ENCODE measurements at places on chromosomes 2 and 18.

- no peak for DNase-seq
These were observed 21.1 kb upstream of the NFATC1 start for GRCh38 chr18:79374408-79375171.

- no peak for DNase-seq
These were observed 199.2 kb upstream of the NRP2 start for GRCh38 chr2:205483095-205483494.

GRCh38 chr18:14948163-14948540, 200.2 kb downstream of the ANKRD30B start:
- no peak for DNase-seq

- no peak for DNase-seq
These were observed 215.1 kb upstream of the KLHL29 start for GRCh38 chr2:23169896-23170295.

GRCh38 chr2:17805717-17806363, 10.4 kb upstream of the MSGN1 start:
- DNase-seq = no peak

DNA sequence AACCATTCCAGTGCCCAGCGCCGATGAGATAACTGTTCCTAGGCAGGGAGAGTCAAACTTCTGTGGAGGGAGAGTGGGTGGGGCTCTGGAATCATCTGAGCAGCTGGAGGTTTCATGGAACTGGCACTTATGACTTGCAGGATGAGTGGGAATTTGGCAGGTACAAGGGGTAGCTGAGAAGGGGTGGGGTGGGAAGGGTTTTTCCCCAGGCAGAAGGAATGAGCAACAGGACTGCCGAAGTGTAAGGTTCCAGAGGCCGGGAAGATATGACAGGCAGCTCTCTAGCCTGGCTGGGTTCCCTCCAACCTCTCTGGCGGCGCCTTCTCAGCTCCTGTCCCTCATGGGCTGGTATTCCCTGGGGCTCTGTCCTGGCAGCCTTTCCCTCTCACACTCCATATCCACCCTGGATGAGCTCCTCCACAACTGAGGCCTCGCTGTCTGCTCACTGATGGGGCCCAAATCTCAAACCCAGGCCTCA, 2.5 kb upstream of the TET3 start:
- DNase-seq = no peak

DNA sequence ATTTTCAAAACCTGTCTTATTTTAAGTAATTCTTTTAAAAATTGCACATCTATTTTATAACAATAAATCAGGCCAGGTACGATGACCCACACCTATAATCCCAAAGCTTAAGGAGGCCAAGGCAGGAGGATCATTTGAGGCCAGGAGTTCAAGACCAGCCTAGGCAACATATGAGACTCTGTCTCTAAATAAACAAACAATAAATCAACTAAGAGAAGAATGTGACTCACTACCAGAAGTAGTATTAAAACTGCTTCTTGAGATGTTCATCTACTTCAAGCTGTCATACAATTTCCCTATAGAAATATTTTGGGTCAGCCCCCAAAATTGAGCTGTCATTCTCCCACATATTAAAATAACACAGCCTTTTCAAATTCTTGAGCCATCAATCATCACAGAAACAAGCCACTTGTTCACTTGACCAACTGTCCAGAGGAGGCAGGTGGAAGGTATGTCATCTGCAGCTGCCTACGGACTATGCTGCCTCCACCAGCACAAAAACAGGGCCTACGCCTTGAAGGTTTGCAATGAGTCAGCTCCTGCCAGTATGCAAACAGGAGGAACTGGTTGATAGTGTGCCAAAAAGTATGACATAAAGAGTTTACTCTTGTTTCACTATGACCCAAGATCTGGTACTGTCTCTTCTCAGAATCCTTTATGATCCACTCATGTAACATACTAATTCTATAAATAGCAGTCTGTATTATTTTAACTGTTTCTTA, 33.6 kb downstream of the KIDINS220 start:
- DNase-seq = no peak

GRCh38 chr2:24245986-24246776, 71.3 kb downstream of the FAM228A start:
- no peak for DNase-seq

DNA sequence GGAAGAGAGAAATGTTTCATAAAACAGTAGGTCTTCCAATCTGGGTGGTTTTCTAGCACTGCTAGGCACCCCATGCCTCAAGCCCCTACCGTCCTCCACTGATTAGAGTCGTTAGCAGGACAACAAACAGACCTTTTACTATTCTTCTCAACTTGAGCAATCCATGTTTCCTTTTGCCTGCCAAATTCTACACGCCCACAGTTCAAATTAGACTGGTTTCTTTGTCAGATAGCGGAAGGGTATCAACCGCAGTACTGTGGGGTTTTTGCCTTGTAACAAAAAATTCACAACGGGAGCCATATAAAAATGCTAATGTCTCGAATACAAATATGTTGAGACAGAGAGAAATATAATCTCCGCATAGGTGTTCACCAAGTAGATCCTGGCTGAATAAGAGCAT, 59.9 kb downstream of the VIT start:
- no peak for DNase-seq

DNA sequence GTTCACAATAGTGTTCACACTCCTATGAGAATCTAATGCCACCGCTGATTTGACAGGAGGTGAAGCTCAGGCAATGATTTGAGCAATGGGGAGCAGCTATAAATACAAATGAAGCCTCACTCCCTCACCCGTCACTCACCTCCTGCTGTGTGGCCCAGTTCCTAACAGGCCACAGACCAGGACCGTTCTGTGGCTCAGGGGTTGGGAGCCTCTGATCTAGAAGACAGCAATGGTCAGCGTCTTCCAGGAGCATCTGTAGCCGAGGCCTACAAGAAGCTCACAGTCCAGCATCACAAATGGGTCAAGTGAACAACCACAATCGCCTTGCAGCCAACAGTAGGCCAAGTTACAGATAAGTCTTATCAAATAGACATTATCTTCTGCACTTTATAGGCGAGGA, 110.0 kb upstream of the SLC66A3 start:
- no peak for DNase-seq

DNA sequence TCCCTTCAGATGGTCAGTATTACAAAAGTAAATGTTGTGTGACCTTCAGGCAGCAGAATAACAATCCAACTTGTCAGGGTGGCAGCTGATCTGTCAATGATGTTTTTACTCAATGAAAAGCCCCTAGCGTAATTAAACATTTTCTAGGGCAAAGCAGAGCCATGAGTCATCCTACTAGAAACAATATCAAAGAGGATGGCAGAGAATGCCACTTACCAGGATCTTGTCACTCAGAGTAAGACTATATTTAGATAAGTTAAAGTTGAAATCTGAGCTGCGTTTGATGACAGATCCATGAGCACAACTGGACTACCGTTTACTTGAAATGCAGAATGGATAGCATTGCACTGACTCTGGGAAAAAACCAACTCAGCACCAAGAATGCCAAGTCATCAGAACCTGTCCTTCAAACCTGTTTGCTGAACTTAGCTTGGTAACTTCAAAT, 612.6 kb upstream of the ACVR2A start:
- no peak for DNase-seq

DNA sequence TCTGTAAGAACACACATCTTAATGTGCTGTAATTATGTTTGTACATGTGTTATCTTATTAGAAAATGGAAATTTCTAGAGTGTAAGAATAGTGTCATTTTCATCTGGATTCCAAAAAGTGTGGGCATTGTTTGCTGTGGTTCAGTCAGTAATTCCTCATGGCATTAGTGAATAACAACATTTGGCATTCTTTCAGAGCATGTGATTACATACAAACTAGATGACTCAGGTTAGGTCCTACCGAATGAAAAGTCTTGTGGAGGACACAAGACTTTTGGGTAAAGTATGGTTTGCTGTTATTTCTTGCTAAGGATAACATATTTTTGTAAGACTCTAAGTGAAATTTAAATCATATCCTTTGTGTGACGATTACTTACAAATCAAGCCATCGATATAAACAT, 593.1 kb upstream of the NRXN1 start:
- DNase-seq = no peak

- no peak for DNase-seq
These were observed 135.6 kb downstream of the CDH2 start for GRCh38 chr18:28041366-28041765.

DNA sequence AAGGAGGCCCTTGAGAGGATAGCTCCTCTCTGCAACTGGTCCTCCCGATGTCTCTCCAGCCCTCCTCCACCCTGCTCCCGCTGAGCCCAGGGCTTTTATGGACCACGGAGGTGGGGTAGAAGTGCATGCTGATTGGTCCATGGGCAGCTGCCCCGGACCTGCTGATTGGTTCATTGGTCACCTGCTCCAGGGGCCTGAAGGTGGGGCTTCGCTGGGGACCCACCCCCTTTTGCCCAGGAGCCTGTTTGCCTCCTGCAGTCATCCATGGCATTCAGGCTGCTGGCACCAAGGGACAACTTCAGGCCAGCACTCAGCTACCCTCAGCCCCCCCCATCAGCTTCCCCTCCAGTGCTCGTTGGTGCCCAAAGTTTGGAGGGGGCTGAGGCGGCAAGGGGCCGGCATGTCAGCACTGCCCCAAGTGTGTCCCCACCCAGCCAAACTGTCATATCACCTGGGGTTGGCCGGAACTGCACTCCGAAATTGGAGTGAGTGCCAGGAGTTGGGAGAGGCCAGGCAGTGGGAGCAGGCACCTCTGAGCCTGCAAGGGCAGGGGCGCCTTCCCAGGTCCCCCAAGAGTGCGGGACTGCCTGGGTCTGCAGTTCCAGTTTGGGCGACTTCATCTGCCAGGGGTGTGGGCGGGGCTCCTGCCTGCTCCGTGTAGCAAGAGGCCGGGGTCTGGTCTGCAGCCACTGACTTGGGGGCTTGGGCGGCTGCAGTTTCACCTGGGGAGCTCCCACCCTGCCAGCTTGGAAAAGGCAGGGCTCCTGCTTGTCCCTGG, 288.9 kb downstream of the RDH14 start:
- DNase-seq = no peak

- DNase-seq = no peak
These were observed 888.3 kb upstream of the CELF4 start for GRCh38 chr18:38453880-38454279.

- DNase-seq = no peak
These were observed 34.7 kb downstream of the RALB start for GRCh38 chr2:120287183-120288015.

DNA sequence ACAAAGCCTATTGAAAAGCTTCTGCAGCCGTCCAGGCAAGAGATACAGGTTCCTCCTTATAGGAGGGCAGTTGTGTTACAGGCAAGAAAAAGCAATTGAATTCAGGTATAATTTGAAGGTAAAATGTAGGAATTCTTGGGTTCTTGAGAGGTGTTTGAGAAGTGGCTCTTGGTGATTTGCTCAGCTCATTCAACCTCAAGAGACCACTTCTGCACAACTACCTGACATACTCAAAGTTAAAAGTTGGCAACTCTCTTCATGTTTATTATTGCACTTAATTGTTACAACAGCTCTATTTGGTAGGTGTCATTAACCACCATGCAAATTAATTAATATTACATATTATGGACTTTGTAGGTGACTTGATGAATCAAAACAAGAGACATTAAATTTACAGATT, 753.2 kb downstream of the ADCYAP1 start:
- DNase-seq = no peak

- DNase-seq = no peak
These were observed 148.5 kb downstream of the SPP2 start for GRCh38 chr2:234198976-234199375.

- DNase-seq = no peak
These were observed 122.7 kb downstream of the VAPA start for GRCh38 chr18:10036479-10036878.

GRCh38 chr18:59303006-59303405, 15.4 kb downstream of the CPLX4 start:
- DNase-seq = no peak

- no peak for DNase-seq
These were observed 184.1 kb upstream of the KYNU start for GRCh38 chr2:142693171-142693950.

GRCh38 chr2:47271054-47272000, 116.2 kb upstream of the STPG4 start:
- no peak for DNase-seq

- DNase-seq = peak; percentile 36
These were observed 157.5 kb upstream of the SESTD1 start for GRCh38 chr2:179422037-179422643.

DNA sequence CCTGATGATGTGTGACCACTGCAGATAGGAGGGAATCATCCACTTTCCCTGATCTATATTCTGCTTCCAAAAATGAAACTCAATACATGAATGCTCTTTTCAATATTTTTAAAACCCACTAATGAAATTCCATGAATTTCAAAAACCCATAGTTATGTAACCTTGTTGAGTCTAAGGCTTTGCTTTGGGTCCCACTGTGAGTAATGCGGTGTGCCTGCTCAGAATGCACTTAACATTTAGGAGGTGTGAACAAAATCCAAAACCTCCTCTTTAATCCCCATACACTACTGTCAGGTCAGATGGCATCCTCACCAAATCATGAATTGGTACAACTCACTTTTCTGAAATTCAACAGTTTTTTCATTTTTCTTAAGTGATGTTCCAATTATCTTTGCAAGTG, 50.4 kb downstream of the CCDC93 start:
- DNase-seq = no peak

GRCh38 chr2:198232281-198232680, 427.9 kb downstream of the PLCL1 start:
- DNase-seq = no peak

GRCh38 chr2:209322041-209322440, 101.8 kb upstream of the MAP2 start:
- DNase-seq = no peak

DNA sequence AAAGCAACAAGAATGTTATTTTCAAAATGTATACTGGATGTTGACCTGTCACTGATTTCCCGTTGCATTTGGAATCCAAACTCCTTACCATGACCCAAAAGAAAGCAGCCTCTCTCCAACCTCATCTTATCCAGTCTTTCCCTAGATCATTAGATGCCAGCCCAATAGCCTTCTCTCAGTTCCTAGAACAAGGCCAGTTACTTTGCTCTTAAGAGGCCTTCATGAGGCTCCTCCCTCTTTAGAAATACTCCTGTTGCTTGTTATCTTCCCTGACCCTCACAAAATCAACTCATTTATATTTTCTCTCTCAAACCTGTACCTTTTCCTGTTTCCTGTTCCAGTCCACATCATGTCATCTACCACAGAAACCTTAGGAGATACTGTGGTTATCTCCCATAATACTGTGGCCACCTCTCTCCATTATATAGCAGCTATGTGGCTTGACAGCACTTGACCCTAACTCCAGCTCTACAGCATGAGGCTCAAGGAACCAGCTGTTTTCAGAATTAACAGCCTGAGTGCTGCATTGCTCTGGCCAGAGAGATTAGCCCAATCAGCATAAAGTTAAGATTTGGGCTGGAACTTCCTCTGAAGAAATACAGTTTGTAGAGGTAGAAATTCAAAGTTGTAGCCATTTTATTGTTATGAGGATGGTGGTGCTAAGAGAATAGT, 22.8 kb downstream of the SRBD1 start:
- DNase-seq = no peak

DNA sequence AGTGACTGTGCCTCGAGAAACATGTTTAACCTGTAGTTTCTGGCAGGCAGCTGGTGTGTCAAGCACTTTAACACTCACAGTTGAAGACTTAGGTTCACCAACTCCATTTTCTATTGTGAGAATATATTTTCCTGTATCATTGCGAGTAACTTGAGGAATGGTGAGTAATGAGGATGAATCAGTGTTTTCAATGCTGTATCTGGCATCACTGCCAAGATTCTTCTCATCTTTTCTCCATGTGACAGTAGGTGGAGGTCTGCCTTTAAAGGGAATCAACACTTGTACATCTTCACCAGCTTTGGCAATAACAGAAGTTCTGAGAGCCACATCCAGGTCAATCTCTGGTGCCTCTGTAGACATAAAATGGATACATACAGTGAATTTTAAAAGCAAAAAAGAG, 72.8 kb downstream of the PLEKHA3 start:
- no peak for DNase-seq

GRCh38 chr2:170113168-170113894, 64.6 kb upstream of the MYO3B start:
- DNase-seq = no peak
